Activated CD4-positive, alpha-beta T cell treated with anti-CD3 and anti-CD28 coated beads, Interleukin-2, amount 50 U/mL, for 1 hour (primary cell): ENCODE measurements at places on chromosomes 11 and 22.

GRCh38 chr22:29030016-29030617, 31.5 kb downstream of the C22orf31 start:
- no peak for DNase-seq

DNA sequence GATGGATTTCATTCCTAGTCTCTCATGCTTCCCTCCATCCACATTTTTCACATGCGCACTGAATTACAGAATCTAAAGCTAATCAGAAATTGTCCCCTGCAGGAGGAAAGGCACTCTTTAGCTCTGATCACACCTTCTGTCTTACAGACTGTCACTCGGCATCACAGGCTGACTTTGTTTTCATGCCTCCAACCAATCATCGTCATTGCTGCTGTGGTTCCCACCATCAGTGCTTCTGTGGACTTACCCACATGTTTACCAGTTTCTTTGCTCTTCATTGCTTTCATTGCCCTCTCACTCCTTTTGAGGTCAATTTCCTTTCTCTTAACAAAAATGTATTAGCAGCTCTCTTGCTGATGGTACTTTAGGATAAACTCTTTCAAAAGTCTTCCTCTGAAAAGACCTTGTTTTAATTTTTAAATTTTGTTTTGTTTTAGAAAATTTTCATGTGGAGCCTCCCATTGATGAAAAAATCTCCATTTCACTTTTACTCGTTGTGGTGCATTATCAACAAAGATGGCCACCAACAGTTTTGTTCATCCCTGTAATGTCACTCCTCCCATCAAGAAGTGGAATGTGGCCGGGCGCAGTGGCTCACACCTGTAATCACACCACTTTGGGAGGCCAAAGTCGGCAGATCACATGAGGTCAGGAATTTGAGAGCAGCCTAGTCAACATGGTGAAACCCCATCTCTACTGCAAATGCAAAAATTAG, 20.2 kb upstream of the TREH start:
- DNase-seq: peak; percentile 60

DNA sequence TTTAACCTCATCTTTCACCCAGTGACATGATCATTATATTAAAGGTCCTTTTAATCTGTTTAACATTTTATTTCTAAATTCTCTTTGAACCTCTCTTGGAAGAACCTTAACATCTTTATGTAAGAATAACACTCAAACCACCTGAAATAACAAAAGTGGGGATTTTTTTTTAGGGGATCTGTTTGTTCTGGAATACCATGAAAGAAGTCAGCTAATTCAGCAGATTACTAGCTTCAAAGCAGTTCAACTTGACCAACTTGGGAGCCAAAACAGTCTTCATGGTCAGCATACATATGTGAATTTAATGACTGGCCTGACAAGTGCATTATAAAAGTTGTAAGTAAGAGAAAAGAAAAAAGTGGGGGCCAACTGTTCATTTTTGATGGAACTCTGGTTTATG, 52.3 kb downstream of the CCDC34 start:
- no peak for DNase-seq

DNA sequence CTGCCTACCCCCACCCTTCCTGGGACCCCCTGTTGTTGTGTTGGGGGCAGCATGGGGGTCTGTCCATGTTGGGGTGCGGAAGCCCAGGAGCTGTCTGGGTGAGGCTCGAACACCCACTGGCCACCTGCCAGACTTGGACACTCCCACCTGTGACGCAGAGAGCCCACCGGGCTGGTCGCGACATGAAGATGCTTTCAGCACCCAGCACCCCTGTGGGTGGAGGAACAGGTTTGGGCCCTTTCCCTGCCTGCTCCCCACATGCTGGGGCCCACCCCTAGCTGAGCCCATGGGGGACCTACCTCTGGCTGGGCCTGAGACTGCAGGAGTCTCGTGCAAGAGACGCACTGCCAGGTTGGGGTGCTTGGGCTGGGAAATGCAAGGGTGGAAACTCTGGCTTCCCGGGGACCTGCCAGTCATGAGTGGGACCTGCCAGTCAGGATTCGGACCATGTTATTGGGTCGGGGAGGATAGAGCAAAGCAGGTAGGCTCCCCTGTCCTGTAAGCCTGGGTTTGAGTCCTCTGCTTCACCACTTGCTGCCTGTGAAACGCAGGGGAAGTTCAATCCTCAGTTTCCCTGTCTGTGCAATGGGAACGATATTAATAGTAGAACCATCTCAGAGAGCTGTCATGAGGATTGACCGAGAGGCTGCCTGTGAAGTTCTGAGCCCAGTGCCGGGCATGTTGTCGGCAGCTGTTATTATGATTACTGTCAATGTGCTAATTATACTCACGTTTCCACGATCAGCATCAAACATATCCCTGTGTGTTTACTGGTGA, 24.1 kb downstream of the KIAA1671 start:
- DNase-seq: no peak

DNA sequence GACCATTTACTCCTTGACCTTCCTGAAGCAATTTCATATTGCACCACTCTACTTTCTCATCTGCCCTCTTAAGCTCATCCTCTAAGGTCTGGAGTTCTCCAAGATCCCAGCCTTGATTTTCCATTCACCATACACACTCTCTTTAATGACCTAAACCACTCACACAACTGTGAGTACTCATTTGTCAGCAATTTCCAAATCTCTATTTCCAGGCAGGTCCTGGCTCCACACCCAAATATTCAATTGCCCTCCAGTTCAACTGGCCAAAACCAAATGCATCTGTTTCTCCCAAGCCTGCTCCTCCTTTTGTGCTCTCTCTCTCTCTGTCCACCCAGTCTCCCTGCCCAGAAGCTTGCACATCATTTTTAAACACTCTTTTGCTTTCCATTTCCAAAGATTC, 39.6 kb downstream of the NEU3 start:
- DNase-seq: no peak

DNA sequence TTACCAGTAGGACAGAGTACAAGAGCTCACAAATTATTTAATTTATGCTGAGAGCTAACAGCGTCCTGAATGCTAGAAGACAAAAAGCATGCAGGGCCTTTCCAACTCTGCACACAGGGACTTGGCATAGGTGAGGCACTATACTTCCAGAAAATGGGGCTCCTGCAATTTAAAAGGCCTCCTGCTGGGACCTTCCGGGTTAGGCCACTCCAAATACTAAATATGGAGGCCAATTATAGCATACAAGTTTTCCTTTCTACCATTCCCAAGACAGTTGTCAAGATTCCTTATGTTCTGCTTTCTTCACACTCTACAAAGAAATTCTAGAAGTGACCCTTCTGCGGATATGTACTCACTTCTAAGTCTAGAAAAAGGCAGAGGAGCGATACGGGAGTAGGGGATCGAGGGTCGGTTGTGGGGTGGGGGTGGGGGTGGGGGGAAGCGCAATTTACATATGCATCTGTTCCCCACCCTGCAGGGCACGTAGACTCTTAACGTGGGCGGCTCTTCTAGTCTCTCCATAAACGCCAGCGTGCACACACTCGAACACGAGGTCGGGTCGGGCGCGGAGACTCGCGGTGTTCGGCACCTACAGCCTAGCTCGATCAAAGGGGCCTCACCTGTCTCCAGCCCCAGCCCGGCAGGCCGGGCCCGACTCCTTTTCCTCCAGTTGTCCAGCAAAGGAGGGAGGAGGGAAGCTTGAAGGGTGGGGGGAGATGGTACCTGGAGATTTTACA, 728 bp downstream of the DCUN1D5 start:
- DNase-seq: peak; percentile 33

DNA sequence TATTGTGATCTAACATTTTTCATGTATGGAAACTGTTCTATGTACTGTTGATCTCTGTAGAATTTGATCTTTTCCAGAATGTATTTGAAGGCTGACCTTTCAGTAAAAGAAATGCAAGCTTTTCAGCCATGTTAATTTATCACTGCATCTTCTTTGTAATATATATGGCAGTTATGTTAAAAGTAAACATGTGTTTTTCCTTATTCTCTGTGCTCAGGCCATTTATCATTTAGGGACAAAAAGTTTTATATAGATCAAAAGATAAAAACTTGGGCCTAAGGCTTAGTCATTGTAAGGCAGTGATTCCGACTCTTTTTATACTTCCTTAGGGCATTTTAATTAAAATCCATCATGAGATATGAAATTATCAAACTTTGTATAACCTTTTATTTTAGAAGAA, 48.7 kb downstream of the KDM2A start:
- no peak for DNase-seq

DNA sequence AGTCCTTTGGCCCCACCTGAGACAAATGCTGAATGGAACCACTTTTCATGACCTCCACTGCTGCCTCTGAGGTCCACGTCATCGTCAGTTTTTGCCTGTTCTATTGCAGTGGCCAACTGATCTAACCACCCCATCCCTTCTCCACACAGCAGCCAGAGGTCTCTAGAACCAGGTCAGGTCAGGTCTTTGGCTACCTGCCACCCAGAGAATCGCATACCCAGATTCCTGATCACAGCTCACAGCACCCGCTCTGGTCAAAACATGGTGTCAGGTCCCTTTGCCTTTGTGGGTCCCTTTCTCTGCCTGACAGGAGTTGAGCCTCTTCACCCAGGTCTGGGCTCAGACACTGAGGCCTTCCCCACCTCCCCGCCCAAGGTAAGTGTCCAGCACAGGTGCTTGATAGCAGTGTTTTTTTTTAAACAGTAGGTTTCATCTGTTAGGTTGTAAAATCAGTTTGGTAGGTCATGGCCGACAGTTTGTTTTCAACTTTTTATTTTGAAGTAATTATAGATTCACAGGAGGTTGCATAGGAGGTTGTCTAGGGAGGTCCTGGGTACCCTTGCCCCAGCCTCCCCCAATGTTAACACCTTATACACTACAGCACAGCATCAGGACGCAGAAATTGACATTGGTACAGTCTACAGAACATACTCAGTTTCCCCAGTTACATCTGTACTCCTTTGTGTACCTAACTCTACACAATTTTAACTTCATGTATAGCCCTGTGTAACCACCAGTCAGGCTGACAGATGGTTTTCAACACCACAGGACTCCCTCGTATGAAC, 6.9 kb downstream of the C22orf39 start:
- no peak for DNase-seq

DNA sequence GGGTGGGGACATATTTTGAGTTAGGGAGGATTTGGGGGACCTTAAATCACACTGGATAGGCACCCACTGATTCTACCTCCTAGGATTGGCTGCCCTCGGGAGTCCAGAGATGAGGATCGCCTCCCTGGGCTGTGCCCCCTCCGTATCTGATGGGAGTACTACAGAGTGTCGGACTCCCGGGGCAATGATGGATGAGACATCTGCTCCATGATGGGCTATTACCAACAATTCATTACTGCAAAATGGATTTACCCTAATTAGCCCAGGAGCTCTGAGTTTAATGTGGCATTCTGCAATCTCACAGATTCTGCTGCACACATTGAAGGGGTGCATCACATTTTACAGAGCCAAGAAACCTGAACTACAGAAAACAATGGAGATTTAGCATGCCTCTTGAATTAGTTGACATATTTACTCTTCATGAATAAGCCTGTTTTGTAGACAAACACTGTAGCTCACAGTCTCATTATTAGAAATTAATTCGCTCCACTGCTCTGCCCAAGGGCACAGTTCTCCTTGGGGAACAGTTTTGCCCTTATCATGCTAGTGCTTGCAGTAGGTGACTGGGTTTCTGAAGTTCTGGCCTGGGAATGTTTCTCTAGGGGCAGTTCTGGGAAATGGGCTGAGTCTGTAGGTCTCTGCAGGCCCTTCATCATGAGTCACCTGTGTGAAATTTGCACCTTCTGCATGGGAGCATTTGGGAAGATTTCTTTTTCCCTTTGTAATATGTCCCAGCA, 217.1 kb upstream of the PLET1 start:
- DNase-seq: no peak

GRCh38 chr11:27317751-27318150, 45.3 kb downstream of the CCDC34 start:
- no peak for DNase-seq
